ENCODE measurements at places on chromosomes 13 and 19. TPM values are rescaled to one million over a fixed set of nuclear protein-coding genes. Genes with fewer than 3 reads are reported as not detected.

DNA sequence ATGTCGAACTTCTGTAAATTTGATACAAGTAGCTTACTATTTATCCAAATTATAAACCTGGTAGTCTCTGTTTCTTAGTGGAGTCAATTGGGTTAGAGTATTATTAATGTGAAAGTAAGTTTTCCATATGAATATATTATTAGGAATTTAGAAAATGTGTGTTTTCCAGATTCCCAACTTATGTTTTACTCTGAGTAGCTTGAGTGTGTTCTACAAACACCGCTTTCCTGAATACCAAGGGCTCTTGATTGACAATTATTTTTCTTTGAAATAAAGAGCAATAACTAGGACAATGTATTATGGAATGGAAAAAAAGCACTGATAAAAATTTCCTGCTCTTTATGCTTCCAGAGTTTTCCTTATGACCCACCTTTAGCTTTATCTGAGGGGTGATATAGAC is 233.6 kb downstream of the POSTN start:
- DNase-seq, result no peak

GRCh38 chr13:96431044-96431581 is 341.2 kb downstream of the HS6ST3 start:
- no peak for DNase-seq

DNA sequence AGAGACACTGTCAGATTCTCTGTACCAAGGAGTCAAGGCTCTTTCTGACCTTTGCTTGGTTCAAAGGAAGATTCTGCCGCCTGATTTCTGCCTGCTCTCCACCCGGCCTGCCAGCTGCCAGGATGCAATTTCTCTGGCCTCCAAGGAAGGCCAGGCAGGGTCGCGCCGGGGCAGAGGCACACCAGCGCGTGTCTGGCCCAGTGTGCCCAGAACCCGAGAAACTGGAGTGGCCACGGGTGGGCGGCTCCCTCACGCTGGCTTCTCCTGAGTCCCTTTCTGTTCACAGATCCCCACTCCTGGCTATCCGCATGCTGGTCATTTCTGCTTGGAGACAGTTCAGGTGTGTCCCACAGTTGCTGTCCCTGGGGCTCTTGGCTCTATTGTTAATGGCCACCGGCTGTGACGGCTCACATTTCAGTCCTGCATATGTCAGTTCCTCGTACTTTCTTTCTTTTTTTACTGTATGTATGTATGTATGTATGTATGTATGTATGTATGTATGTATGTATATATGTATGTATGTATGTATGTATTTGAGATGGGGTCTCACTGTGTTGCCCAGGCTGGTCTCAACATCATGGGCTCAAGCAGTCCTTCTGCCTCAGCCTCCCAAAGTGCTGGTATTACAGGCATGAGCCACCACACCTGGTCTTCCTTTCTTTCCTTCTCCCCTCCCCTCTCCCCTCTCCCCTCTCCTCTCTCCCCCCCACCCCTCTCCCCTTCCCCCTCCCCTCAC is 16.9 kb downstream of the TMPRSS9 start:
- DNase-seq, result no peak

DNA sequence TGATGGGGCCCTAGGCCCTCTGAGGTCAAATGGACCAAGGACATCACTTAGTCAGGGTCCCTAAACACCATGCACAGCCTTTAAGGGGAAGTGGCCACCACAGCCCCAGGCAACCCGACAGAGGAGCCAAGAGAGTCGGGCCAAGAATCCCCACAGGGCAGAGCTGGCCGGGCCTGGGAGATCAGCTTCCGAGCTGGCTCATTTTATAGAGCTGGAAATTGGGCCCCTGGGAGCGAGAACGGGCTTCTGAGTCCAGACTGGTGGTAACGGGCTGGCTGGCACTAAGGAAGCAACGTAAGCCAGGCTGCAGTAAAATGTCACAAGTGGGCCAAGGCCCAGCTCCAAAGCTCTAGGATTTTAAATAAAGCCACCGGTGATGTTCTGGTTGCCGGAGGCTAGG is 51.1 kb downstream of the HSPH1 start:
- DNase-seq, result no peak

- no peak for DNase-seq
Observed at GRCh38 chr13:114194853-114195252, 15.8 kb downstream of the CFAP97D2 start.

DNA sequence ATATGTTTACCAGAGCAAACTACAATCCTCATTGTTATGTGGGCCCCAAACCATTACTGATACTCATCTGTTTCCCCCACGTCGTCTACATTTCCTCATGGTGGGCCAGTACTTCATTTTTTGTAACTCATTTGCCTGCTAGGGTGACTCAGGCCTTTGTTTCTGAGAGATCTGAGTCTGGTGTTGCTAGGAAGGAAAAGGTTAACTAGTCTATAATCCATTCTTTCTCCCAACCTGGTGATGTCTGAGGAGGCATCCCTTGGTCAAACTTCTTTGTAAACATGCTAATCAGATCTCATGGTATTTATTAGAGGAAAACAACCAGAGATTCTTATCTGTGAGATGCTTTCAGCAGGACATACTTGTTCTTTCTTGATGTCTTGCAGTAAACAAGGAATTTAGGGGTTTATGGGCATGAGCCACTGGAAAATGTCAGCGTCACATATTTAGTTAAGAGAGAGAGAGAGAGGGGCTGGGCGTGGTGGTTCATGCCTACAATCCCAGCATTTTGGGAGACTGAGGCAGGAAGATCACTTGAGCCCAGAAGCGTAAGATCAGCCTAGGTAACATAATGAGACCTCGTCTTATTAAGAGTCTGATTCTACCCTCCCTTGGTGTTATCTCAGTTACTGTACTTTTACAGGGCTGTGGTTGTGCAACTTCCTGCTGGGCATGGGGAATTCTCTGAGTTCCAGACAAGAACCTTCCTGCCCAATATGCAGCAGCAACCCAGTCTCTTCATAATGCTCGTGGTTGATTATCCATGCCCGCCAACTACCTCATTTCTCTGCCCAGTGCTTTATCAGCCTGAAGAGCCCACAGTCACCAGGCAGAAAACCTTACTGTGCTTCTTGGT is 9.7 kb upstream of the DPRX start:
- DNase-seq, result no peak

DNA sequence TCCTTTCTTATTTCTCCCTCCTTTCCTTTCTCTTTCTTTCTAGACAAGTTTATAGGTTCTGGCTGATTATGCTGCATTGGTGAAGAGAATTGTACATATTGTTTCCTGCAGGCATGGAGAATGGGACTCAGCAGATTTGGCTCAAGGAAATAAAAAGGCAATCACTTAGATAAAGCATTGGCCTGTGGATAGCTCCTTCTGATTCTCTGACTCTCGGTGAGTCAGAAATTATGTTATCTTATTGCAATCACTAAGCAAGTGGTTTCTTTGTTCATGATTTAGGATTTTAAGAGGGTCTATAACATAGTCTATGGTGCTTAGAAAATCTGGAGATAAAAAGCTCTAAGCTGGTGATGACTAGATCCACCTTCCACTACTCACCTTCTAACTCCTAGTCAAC is 54.0 kb upstream of the POSTN start:
- DNase-seq, result no peak

DNA sequence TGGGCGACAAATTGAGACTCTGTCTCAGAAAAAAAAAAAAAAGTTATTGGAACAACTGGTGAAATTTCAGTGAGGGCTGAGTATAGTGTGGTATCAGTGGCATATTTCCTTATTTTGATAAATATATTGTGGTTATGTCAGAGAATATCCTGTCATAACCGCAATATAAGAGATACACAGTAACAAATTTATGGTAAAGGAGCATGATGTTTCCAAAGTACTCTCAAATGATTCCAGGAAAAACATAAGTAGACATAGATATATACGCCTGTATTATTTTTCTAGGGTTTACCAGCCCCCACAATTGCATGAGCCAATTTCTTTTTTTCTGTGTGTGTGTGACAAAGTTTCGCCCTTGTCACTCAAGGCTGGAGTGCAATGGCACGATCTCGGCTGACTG is 5.7 kb upstream of the C5AR1 start:
- DNase-seq, result no peak

- no peak for DNase-seq
Observed at GRCh38 chr19:5514001-5514400, 53.8 kb downstream of the TINCR start.

ZNF177 gene
- 0.50 TPM for total RNA-seq

DLEU7 gene
- not detected for total RNA-seq

FGF21 gene
- not detected for total RNA-seq
